ENCODE measurements at places on chromosomes 1 and 21. TPM values are rescaled to one million over a fixed set of nuclear protein-coding genes. Genes with fewer than 3 reads are reported as not detected.

DNA sequence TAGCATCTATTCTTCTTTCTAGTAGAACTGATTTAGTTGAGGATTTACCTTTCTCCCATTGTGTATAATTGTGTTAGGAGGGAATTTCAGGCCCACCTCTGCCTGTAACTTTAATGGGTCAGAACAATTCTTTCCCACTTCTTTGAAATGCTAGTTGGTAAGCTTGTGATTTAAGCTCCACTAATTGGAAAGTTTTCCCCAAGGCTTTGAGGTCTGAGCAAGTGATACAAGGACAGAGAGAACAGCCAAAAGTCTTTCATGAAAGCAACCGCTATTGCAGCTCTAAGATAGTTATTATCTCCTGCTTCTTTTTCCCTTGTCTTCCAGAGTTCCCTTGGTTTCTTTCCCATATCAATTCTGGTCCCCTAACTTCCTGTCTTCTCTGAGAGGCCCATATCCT is 38.7 kb upstream of the PDC start:
- DNase-seq: no peak

OR2G3 gene
- total RNA-seq: not detected

- no peak for DNase-seq
Measured at GRCh38 chr1:24084050-24084449, 27.9 kb downstream of the MYOM3 start.

DNA sequence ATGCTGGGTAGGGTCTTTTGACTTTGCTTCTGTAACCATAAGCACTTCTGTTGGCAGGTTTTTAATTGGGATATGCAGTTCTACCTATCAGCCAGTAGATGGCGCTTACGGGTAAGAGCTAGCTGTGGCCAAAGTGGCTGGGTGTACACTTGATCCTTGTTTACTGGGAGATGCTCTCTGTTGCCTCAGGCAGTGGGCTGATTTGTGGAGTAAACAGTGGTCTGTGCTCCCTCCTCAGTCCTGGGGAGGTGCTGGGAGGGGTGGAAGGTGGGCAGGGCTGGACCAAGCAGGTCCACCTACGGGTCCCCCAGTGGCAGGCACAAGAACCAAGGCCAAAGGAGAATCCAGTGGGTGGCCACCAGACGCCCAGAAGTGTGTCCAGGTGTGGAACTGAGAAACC is 43.4 kb downstream of the RALGPS2 start:
- peak; percentile 40 for DNase-seq

DNAI4 gene
- total RNA-seq: 4.2 TPM

TNFRSF18 gene
- 33.9 TPM for total RNA-seq

GRCh38 chr1:192005976-192006375 is 152.3 kb upstream of the RGS18 start:
- no peak for DNase-seq

AQP10 gene
- total RNA-seq: not detected

DNA sequence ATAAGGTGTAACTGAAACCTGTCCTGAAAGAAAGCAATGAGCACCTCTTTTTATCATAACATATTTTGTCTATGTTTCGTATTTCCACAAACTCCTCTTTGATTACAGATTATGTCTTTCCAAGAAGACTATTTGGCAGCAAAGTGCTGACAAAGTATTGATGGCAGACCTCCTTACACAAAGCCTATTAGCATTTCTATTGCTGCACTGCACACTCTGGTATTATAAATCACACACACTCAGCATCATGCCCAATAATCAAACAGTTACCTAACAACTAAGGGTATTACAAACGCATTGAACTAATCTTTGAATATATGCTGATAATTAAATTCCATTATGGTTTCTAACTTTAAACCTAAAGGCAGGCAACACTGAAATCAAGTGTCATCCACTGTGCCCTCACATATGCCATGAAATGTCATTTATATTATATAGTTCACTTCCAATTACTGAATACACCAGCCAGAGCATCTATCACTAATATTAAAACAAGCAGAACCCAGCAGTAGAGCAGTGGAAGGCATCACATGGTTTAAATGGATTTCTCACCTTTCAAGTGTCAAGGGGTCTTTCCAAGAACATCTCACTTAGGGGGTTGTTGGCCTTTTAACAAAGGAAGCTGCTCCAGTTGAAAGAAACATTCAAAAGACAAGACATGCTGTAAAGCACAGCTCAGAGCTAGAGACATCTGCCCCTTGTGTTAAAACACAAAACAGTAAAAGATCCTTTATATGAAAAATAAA is 239.1 kb downstream of the RERE start:
- no peak for DNase-seq

DNA sequence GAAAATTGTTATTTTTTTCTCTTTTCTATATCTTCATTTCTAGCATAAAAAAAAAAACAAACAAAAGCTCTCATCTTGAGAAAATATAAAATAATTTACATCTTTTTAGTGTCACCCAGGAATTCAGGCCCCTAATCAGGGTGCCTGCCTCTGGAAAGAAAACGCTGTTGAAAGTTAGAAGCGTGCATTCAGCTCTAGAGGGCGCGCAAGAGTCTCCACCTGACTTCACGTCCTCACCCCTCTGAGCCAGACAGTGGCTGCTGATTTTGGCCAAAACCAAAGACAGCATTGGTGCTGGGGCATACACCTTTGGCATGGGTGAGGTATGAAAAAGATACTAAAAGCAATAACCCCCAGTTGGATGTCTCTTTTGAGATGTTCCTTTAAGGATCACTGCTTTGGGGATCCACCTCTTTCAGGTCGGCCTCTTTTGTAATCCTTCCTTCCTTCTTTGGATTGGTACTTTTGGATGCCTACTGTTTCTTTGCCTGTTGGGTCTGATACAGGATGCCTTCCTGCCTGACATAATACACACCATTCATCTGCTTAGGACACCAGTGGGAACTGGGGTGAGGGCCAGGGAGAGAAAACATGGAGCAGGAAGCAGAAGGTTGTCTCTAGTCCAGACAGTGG is 77.6 kb upstream of the CHRM3 start:
- DNase-seq: peak; percentile 38

GRCh38 chr1:101122452-101123166 is 97.0 kb upstream of the DPH5 start:
- peak; percentile 58 for DNase-seq

FCGR3A gene
- total RNA-seq: not detected

GRCh38 chr1:202848191-202848542 is 37.4 kb downstream of the PCAT6 start:
- no peak for DNase-seq

TBX15 gene
- total RNA-seq: not detected

DNA sequence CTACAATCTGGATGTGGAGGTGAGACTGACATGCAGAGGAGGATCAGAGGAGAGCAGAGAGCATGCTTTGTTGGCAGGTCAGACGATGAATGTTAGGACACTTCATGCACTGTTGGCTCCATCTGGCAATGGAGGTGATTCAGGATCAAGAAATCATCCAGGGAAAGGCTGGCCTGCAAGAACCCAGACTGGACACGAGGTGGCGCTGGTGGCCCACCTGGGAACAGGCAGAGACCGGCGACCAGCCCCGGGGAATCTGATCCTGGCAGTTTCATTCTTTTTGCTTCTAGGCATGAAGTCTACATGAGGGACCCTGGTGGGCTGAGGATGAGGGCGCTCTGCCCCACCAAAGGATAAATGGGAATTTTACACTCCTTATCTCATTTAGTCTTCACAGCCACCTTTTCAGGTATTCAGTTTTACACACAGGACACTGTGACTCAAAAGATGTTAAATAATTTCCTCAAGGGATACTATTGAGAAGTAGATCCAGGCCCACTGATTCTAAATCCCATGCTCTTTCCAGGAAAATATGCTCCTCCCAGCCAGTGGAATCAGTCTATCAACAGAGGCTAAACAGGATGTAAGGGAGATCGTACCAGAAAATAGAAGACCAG is 26.2 kb upstream of the SCMH1 start:
- peak; percentile 70 for DNase-seq

GRCh38 chr21:32189688-32190483 is 89.0 kb downstream of the MIS18A start:
- no peak for DNase-seq

- no peak for DNase-seq
Measured at GRCh38 chr21:40146216-40146837, 279.1 kb downstream of the PCP4 start.

GRCh38 chr1:118905196-118905595 is 82.9 kb downstream of the TBX15 start:
- DNase-seq: no peak

DNA sequence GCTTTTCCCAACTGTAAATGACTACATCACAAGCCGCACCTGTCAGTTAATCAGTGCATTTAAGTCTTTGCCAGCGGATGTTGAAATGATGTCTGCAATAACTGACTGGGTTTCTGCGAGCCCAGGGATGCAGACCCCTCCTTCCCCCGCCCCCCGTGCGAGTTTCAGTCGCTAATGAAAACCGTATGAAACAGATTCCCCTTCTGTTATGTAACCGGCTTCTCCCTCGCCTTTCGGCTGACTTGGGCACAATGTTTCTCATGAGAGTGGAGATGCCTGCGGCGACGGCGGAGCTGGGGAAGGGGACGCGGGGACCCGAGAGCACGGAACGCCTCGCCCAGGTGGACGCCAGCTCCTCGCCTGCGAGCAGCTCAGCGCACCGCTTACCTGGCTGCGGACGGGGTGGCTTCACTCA is 753 bp downstream of the KCNJ6 start:
- no peak for DNase-seq

DNA sequence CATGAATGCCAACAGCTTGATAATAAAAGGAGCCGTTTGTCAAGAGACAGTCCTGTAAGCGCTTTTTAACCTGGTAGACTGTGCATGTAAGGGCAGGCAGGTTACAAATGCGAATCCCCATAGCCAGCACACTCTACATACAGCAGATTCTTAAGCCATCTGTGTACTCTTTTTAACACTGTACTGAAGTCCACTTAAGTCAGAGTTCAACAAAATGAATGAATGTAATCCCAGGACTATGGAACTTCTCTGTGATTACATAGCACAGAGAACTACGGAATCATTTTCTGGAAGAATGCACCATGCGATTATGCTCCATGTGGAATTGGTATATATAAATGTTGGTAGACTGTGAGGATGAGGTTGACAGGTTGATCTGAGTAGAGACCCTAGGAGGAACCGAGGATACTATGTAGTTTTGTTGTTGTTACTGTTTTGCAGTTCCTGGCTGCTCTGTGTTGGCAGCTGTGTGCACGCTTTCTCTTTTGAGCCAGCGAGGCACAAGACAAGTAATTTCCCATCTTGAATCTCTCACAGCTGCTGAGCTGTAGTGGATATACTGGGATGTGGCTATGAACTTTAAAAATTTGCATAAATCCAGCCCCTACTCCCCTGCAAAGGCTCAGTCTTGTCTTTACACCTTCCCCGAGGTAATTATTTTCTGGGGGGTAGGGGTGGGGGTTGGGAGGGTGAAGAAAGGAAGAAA is 21.9 kb downstream of the LRRC8D start:
- no peak for DNase-seq

RSPO1 gene
- total RNA-seq: not detected

- DNase-seq: no peak
Measured at GRCh38 chr1:227120826-227121225, 180.7 kb downstream of the COQ8A start.

DNA sequence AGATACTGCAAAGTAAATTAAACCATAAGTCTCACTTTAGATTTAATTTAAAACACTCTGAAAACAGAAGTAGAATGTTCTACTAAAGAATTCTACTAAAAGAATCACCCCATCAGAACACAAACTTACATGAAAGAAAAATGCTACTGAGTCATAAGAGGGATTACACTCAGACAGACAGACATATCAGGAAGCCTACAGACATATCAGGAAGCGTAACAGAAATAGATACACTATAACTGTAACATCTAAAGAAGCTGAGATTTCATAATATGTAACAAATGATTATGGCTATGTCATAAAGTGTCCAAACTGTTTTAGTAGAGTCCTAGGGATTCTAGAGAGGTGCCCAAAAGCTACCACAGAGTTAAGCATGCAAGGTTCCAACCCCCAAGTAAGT is 23.9 kb downstream of the FOXJ3 start:
- no peak for DNase-seq

- DNase-seq: no peak
Measured at GRCh38 chr1:24975391-24975790, 45.3 kb upstream of the RUNX3 start.

DNA sequence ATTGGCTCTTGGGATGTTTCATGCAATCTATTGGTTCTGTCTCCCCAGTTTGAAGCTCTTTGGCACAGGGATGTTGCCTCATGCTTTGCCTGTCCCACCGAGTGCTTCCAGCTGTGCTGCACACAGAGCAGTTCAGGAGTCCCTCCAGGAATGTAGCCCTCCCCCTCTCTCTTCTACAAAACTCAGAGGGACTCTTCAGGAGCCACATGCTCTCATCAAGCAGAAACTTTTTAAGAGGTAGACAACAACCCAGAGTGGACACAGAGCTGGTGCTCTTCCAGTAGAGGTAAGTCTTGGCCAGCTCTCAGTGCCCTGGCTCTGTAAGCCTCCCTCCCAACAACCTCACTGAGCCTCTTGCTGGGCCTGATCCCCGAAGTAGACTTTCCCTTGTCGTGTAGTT is 11.6 kb upstream of the ZNF697 start:
- no peak for DNase-seq

DNA sequence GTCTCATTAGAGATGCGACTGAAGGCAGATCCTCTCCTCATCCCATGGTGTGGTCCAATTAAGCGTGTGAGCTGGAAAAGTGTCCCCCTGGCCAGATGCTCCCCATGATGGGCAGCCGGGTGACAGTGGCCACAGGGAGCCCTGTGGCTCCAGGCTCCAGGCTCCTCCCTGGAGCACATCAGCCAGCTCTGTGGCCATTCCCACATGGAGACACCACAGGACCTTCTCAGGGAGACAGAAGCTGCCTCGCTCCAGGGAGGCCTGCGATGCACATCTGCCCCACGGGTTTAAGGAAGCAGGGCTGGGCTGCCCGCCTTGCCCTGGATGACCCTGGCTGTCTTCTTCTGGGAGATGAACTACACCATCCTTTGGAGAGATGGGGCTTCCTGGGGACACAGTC is 99.9 kb upstream of the TLR5 start:
- DNase-seq: no peak
